ENCODE measurements at places on chromosomes 7 and 10.

DNA sequence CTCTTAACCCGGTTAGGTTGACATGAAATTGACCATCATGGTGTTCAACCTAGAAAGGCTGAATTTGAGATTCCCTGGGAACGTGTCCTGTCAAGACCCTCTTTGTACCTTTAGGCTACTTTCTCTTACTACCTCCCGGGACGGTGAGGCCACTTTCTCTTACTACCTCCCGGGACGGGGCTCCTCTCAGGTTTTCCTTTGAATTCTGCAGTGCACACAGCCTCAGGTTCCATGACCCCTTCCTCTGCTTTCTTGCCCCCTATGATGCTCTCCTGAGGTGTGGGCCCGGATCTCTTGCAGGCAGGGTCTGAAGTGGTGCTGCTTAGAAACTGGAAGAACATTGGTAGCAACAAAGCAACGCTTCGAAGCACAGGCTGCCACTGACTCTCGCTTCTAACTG is 155.3 kb downstream of the CAMK1D start:
- DNase-seq: no peak

- no peak for DNase-seq
Measured at GRCh38 chr10:1187855-1188557, 131.8 kb downstream of the WDR37 start.

GRCh38 chr7:40221836-40222235 is 87.0 kb downstream of the SUGCT start:
- DNase-seq: no peak

- DNase-seq: no peak
Measured at GRCh38 chr10:101770331-101771215, 5.3 kb downstream of the FGF8 start.

GRCh38 chr7:73829505-73829904 is 1.3 kb upstream of the CLDN4 start:
- DNase-seq: no peak

DNA sequence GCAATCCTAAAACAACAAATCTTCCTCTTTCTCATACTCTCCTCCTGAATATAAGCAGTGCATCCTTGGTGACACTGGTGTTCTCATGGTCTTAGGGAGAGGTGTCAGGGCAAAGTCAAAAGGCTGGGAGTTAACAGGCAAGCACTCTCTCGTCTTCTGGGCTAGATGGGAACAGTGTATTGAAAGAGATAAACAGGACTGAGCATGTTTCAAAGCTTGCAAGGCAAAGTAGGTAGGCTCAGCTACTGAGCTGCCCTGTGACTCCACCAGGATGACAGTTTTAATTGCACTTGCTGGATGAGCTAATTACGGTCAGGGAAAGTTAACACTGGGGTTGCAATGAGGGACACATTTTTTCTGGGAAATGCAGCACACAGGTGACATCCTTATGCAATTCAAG is 554.9 kb upstream of the NRP1 start:
- no peak for DNase-seq
